ENCODE measurements at places on chromosomes 12 and 14.
A peak's percentile ranks its signal among the peaks of the same experiment; 100 is the strongest.

- no peak for DNase-seq
These were observed 17.7 kb upstream of the CD27 start for GRCh38 chr12:6426882-6427671.

DNA sequence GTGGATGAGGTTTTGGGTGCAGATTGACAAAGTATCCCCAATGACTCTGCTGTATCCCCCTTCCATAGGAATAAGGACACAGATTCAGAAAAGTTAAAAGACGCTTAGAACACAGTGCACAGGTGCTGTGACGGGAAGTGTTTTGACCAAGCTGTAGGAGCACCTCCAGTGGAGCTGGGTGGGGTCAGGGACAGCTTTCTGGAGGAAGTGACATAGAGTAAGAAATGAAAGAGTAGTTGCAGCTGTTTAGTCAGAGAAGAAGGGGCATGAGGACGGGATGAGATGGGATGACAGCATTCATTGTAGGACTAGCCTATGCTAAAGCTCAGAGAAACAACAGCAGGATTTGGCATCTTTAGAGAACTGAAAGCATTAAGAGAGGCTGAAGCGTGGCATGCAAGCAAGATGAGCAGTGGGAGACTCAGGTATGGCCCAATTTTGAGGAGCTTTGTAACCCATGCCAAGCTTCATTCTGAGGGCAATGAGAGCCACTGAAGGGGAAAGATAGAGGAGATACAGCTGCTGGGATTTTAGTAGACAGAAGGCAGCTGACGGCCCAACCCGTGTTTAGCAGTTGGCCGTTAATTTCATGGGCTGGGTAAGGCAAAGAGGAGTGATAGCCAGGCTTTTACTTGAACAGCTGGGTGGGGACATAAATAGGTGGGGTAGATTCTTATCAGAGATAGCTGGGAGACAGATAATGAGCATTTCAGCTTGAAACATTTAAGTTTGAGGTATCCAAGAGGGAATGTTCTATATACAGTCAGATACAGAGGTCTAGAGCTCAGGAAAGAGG is 131.8 kb upstream of the KRAS start:
- no peak for DNase-seq

DNA sequence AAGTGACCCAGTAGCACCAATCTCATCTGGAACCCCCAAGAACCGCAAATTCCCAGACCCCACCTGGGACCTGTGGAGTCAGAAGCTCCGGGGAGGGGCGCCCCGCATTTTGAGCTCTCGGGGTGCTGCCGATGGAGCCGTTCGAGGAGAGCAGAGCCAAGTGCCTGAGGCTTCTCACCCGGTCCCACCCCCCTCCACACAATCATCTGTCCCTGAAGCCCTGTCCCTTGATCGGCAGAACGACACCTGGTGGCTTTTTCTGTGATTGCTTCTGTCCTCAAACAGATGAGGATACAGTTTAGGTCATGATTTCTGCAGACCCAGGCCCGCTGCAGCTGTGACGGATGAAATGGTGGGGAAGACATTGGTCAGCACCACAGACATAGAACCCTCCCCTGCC is 74.7 kb downstream of the NOC4L start:
- DNase-seq = no peak

GRCh38 chr14:23627961-23628360 is 8.2 kb upstream of the DHRS2 start:
- no peak for DNase-seq

GRCh38 chr12:109625131-109625559 is 51.6 kb downstream of the MVK start:
- peak; percentile 63 for DNase-seq

- DNase-seq = peak; percentile 8
These were observed 67.0 kb downstream of the PRKCH start for GRCh38 chr14:61388173-61388975.

DNA sequence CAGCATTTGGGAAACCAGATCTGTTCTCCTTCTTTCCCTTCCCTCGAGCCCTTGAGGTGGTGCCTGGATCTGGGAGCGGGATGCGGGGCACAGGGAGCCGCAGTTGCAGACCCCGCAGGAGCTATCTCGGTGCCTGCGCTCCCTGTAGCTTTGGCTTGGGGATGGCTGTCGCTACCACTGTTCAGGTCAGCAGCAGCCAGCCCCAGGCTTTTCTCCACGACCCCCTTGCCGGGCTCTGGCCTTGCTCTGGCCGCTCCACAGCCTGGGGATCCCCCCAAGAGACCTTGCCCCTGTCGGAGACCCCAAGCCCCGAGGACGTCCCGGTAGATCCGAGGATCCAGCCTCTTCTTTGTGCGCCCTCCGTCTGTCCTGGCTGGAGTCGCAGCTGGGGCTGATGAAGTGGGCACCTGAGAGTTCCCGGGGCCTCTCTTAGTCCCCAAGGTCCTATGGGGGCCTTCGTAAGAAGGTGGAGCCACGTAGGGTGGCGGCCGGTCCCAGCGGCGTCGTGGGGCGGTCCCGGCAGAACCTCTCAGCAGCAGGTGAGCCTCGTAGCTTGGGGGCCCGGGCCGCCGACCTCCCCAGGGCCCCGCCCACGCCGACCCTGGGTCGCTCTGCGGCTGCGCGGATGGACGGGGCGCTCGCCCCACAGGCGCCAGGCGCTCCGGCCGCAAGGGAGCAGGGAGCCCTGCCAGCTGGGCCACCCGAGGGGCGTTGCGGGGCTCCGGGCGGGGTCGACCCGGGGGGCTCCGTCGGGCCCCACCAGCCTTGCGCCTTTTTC is 1.3 kb downstream of the DDN start:
- DNase-seq = no peak

DNA sequence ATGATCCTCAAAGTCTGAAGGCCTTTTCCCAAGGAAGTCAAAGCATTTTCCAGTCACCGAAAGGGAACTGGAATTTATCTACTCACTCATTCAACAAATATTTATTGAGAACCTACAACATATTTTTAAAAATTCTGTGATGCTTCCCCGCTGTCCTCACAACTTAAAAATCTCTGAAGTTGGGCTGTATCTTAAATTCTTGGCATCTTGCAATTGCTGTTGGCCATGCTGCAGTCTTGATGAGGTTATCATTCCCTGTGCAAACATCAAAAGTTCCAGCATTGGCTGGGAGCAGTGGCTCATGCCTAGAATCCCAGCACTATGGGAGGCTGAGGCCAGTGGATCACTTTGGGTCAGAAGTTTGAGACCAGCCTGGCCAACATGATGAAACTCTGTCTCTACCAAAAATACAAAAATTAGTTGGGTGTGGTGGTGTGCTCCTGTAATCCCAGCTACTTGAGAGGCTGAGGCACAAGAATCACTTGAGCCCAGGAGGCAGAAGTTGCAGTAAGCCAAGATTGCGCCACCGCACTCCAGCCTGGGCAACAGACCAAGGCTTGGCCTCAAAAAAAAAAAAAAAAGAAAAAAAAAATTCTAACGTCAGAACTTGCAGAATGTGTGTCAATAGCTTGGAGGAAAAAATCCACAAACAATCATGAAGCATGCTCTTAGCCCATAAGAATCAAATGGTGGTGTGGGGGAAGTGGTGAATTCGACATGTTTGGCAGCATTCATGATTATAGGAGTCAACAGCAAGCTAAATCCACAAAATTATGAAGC is 34.9 kb downstream of the CCDC177 start:
- peak; percentile 43 for DNase-seq

- no peak for DNase-seq
These were observed 372.9 kb downstream of the C12orf50 start for GRCh38 chr12:87656311-87656710.

GRCh38 chr14:93527203-93527607 is 96.5 kb downstream of the UNC79 start:
- DNase-seq = no peak

DNA sequence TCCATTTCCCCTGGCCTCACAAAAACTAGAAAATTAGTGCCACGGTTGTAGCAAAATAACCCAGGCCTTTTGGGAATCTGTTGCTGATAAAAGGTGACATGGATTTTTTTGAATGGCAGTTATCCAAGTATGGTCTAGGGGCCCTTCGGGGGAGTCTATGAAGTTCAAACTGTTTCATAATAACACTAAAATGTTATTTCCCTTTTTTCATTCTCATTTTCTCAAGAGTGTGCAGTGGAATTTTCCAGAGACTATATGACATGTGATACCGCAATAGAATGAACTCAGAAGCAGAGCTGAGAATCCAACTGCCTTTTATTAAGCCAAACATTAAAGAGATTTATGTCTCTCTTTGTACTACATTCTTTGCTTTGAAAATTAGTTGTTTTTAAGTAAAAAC is 26.9 kb downstream of the GSTZ1 start:
- DNase-seq = no peak

- DNase-seq = no peak
These were observed 43.7 kb upstream of the ATP2B1 start for GRCh38 chr12:89752341-89752740.

DNA sequence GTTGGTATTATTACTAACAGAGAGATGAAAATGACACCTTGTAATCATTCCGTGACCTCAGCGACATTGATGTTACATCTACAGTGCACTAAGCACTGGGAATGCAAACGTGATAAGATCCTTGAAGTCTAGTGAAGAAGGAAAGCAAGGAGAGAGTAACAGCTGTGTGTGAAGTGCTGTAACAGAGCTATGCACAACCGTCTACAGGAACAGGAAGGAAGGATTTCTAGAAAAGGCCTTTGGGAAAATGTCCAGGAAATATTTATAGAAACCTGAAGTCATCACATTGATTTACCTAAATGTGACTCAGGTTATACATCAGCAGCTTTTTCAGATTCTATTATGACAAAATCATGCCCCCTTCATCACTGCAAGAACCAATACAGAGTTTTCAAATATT is 304.2 kb upstream of the AMIGO2 start:
- DNase-seq = peak; percentile 6

DNA sequence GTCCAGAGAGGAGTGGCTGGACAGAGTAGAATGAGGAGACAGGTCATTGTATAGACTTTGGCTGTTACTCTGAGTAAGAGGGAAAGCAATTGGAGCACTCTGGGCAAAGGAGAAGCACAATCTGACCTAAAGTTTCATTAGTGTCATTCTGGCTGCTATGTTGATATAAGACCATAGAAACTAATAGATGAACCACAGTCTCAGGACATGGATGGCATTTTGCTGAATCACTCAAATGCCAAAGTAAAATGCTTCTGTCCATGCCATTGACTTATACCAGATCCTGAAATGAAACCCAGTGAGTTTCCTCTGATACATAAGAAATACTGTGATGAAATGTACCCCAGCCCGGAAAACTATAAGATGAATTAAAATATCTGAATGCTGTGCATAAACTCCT is 65.8 kb upstream of the COCH start:
- peak; percentile 14 for DNase-seq

GRCh38 chr12:49664591-49665239 is 41.4 kb downstream of the PRPF40B start:
- DNase-seq = peak; percentile 34

DNA sequence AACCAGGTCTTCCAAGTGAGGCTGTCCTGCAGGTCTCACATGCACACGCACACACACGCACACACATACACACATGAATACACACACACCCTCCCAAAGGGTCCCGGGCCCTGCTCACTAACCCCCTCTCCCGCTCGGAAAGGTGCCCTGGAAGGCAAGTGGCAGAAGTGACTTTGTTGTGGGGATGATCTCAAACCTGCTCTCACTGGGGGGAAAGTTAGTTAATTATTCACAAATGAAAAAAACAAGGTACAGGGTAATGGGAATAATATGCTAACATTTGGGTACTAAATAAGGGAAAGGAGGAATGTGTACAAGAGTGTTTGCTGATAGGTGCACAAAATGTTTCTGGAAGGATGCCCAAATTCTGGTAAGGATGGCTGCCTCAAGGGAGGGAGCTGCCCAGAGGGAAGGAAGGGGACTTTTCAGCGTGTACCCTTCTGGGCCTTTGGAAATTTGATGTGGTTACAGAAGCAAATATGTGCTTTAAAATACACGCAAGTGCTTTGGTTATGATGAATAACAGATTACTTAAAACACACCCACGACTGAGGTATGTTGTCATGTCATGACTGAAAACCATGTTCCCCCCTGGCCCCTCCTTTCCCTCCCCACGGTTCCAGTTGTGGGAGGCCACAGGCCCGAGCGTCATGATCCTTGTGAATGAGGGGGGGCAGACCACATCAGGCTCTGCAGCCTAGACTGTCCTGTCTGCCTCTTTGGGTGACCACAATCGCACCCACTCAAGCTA is 43.3 kb upstream of the PLEKHG6 start:
- DNase-seq = peak; percentile 39

- peak; percentile 86 for DNase-seq
These were observed 4.2 kb upstream of the KLC1 start for GRCh38 chr14:103624860-103625259.

DNA sequence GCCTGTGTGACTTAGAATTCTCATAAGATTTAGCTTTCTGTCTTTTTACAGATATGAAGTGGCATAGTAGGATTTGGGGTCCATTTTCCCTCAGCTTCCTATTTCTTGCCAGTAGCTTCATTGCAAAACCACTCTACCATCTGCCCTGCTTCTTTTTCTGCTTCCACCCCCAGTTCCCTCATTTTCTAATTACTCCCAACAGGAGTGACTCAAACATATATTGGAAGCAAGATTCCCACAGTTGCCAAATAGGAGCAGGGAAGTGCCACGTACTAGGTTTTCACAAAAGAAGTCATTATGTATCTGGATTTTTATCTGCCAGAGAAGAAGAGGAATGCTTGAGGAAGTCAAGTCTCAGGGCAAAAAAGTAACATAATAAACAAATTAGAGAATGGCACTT is 64.1 kb downstream of the ANO4 start:
- no peak for DNase-seq

- no peak for DNase-seq
These were observed 12.7 kb downstream of the SERPINA5 start for GRCh38 chr14:94593749-94594431.

DNA sequence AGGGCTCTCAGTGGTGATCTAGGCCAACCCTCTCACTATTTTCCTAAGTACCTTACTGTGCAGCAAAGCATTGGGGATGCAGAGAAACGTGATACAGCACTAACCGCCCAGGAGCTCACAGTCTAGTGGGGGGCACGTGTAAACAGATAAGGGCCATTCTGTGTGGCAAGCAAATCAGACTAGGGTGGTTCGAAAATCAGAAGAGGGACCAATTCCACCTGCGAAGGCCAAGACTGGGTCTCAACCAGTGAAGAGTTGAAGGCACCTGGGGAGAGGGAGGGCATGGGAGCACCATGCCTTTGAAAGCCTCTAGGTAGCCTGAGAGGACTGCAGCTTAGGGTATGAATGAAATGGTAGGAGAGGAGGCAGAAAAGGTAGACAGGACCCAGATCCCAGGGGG is 2.2 kb downstream of the PITPNM2 start:
- DNase-seq = no peak

DNA sequence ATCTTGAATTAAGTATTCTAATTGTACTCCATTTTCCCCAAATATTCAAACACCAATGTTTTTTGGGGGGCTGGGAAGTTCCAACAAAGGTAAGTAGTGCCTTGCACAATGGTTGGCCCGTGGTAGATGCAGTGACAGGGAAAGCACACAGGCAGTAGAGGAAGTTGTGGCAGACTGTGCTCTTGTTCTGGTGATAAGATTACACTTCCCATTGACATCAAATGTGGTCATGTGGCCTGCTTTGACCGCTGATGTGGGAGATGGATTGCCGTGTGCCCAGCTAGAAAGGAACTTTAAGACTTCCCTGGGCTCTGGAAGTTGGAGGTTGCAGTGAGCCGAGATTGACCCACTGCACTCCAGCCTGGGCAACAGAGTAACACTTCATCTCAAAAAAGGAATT is 223.8 kb downstream of the VRK1 start:
- DNase-seq = no peak

- no peak for DNase-seq
These were observed 24.3 kb upstream of the RCOR1 start for GRCh38 chr14:102568115-102568614.

GRCh38 chr14:33686218-33686617 is 264.7 kb downstream of the EGLN3 start:
- DNase-seq = peak; percentile 94
